CD4-positive, alpha-beta T cell (primary cell): ENCODE measurements at places on chromosomes 5 and 9.

DNA sequence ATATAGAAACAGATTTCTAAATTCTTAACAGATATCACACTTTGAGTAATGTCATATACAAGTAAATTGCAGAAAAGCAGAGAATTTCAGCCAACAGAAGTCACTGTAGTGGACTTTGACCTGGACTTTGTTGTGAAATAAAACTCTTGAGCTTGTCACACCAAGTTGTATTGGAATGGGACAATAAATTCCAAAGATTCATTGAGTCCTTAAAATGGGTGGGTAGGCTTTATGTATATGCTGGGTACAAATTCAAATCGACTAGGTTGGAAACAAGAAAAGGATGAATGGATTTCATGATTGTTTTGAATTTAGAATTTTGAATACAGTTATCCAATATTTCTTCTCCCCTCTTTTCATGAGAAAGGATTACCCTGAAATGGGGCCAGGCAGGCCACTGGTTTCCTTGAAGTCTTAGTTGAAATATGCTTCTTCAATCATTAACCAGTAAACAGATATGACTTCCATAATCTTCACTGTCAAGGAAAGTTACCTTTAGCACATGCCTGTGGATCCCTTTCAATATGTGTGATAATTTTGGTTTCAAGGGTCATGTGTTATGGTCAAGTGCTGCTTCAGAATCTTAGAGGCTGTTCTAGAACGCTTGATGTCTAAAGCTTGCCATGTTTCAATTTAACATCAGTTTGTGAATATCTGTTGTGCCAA, 25.7 kb downstream of the PIP5K1B start:
- H3K4me1 ChIP-seq, result no peaks in the 10 kb centered on the region
- H3K36me3 ChIP-seq, result no peaks in the 10 kb centered on the region
- DNase-seq, result no peak
- no peak overlapping the region for H3K4me3 ChIP-seq
- H3K27ac ChIP-seq, result no peak overlapping the region

DNA sequence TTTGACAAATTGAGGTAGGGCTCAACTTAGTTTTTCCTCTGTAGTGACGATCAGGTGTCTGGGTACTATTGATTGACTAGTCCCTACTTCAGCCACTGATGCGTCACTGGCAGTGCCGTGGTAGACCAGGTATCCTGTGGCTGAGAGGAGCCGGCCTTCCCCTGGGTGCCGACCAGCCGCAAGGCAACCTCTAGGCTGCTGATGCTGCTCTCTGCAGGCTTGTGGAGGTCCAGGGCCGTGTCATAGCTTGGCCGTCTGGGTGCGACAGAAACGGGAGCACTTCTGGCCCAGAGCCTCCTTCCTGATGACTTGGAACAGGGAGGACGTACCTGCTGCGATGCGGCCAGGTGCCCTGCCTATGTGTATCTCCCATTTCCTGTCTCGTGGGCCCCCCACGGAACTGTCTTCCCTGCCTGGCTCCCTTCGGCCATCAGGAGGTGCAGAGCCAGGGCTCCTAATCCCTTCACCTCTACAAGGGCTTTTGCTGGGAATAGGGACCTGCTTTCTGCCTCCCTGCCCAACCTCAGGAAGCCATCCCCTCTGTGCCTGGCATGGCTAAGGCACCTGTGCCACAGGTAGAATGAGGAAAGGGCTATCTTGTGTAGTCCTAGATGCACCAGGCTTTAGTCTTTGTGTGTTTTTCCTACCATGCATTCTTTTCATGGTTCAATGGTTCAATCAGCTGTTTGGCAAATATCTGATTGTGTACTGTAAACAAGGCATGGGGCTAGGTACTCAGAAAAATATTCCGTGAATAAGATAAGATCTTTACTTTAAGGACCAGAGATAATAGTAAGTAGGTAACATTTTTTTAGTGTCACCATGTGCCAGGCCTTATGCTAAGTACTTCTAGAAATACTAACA, 44.6 kb downstream of the MVB12B start:
- peaks cover 3% of the 10 kb centered on the region for H3K36me3 ChIP-seq
- H3K4me3 ChIP-seq, result no peak overlapping the region
- no peak overlapping the region for H3K27ac ChIP-seq
- peaks cover 5% of the 10 kb centered on the region for H3K4me1 ChIP-seq
- H3K27me3 ChIP-seq, result no peaks in the 10 kb centered on the region

DNA sequence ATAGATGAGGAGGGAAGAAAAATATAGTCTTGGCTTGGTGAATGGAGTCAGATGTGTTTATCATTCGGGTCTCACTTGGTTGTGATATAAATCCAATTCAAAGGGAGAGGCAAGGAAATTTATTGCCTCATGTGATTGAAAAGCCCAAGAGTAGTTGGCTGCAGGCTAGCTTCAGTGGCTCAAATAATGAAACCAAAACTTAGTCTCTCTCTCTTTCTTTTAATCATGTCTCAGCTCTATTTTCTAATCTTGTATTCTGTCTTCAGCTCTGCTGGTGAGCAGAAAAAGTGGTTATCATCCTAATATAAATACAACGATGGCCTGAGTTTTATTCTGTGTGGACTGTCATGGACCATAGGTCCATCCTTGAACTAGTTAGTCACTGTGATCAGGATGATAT, 234.2 kb upstream of the PPP1R2B start:
- no peaks in the 10 kb centered on the region for H3K27me3 ChIP-seq
- no peak overlapping the region for H3K4me3 ChIP-seq
- no peak for DNase-seq
- no peaks in the 10 kb centered on the region for H3K36me3 ChIP-seq

GRCh38 chr5:6106756-6107155, 271.6 kb downstream of the MED10 start:
- H3K4me3 ChIP-seq, result no peak overlapping the region
- no peaks in the 10 kb centered on the region for H3K27me3 ChIP-seq
- no peaks in the 10 kb centered on the region for H3K36me3 ChIP-seq
- DNase-seq, result no peak
- H3K27ac ChIP-seq, result no peak overlapping the region
- no peaks in the 10 kb centered on the region for H3K4me1 ChIP-seq

- DNase-seq, result no peak
- H3K4me3 ChIP-seq, result no peak overlapping the region
- H3K36me3 ChIP-seq, result no peaks in the 10 kb centered on the region
- no peaks in the 10 kb centered on the region for H3K4me1 ChIP-seq
These were observed 9.4 kb downstream of the FLT4 start for GRCh38 chr5:180639741-180640610.

DNA sequence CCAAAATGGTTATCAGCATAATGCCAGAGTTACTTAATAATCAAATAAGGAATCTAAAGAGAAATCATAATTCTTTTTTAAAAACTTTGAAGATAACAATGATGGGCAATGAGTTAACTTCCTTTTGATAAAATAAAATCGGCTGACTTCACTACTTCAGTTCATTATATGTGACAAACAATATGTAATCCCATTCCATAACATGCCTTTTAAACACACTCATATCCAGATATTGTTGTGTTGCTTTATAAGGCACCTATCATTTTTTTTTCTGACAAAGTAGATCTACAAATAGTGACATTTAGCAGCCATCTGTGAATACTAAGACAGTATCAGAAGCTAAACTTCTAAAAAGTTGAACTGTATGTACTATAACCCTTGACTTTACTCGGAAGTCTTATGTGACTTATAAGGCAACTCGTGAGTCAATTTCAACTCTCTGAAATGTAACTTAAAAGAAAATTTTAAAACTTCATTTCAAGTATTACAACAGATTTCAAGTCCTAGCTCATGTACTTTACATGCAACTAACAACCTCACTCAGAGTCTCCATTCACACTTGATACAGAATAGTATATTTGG, 7.5 kb downstream of the ADAMTS6 start:
- no peaks in the 10 kb centered on the region for H3K4me1 ChIP-seq
- no peak for DNase-seq
- H3K4me3 ChIP-seq, result no peak overlapping the region

GRCh38 chr5:31948006-31948405, 226.1 kb downstream of the GOLPH3 start:
- no peak overlapping the region for H3K4me3 ChIP-seq
- H3K27ac ChIP-seq, result no peak overlapping the region
- no peaks in the 10 kb centered on the region for H3K4me1 ChIP-seq
- no peak for DNase-seq

GRCh38 chr9:35193762-35194161, 32.0 kb downstream of the UNC13B start:
- H3K27me3 ChIP-seq, result no peaks in the 10 kb centered on the region
- H3K4me1 ChIP-seq, result no peaks in the 10 kb centered on the region
- DNase-seq, result no peak
- no peak overlapping the region for H3K27ac ChIP-seq
- H3K4me3 ChIP-seq, result no peak overlapping the region

DNA sequence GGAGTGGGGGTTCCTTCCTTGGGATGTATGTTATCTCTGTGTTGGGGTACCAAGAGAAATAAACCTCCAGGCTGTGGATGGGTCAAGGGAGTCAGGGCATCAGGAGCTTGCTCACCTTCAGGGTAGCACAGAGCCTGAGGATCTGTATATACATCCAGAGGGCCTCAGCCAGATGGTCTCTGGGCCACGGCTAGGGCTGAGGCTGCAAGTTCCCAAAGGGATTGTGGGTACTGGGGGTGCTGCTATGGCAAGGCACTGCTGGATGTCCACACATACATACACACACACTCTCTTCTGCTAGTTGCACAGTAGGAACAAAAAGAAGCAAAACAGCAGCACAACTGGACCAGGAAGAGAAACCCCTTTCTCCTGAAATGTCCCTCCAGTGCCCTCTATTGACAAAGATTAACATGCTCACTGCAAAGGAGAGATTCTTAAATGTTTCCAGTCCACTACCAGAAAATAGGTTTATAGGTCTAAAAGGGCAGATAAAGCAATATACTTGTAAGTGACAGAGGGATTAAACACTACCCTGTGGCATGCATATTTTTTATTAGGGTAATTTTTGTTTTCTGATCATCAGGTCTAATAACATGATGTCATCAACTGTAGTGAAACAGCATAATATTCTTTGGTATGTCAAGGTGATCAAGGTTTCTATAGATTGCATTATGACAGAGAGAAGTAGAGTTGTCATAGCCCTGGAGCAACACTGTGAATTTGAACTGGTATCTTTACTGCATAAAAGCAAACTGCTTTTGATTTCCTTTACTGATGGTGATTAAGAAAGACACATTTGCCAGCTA, 56.3 kb upstream of the KCNN2 start:
- H3K27me3 ChIP-seq, result no peaks in the 10 kb centered on the region
- no peaks in the 10 kb centered on the region for H3K36me3 ChIP-seq
- no peak overlapping the region for H3K27ac ChIP-seq
- no peak for DNase-seq
- no peak overlapping the region for H3K4me3 ChIP-seq

DNA sequence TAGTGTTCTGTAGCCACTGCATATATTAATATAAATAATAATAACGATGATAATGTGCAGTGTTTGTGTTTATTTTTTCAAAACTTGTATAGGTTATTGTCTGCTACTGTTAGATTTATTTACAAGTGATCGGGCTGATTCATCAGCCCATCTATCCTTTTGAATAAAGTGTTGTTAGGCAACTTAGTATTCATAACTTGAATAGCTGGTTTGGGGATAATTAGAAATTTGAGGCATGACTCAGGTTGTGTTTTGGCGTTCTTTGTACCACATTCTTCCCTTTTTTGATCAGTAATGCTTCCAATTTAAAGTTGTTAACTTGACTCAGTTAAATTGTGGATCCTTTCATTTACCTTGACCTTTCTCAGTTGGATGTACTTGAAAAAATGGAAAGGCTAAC, 69.7 kb downstream of the FOCAD start:
- H3K4me1 ChIP-seq, result no peaks in the 10 kb centered on the region
- no peak overlapping the region for H3K27ac ChIP-seq
- H3K4me3 ChIP-seq, result no peak overlapping the region
